Mammary microvascular endothelial cell (primary cell): ENCODE measurements at places on chromosomes 4 and X. TPM values are rescaled to one million over a fixed set of nuclear protein-coding genes. Genes with fewer than 3 reads are reported as not detected.

Gene SORCS2
- total RNA-seq: under 0.01 TPM in 1 of 2 replicates, not detected in the other

Gene TTC29
- 0.07 TPM in 1 of 2 replicates, not detected in the other for total RNA-seq

Gene RTL5
- total RNA-seq: 0.44 and 0.60 TPM in 2 replicates

Gene GLRB
- total RNA-seq: 0.60 and 0.94 TPM in 2 replicates

Gene ADRA2C
- total RNA-seq: 0.27 TPM in 1 of 2 replicates, not detected in the other

Gene UGT8
- 0.10 TPM in 1 of 2 replicates, not detected in the other for total RNA-seq

Gene ETDB
- total RNA-seq: not detected in 2 replicates

Gene CFP
- total RNA-seq: 0.20 TPM in 1 of 2 replicates, not detected in the other
